ENCODE measurements at places on chromosomes 11 and 22. TPM values are rescaled to one million over a fixed set of nuclear protein-coding genes. Genes with fewer than 3 reads are reported as not detected.

Gene PTPRCAP
- total RNA-seq = 301 TPM

Gene TMX2
- total RNA-seq = 43.6 TPM

GRCh38 chr11:108698844-108699642, 34.2 kb downstream of the DDX10 start:
- H3K4me1 ChIP-seq = no peaks in the 10 kb centered on the region
- peaks cover 19% of the 10 kb centered on the region for H3K36me3 ChIP-seq
- no peaks in the 10 kb centered on the region for H3K27me3 ChIP-seq
- no peak overlapping the region for H3K4me3 ChIP-seq

- H3K4me1 ChIP-seq = peaks cover 15% of the 10 kb centered on the region
- no peak for DNase-seq
- no peaks in the 10 kb centered on the region for H3K27me3 ChIP-seq
- H3K4me3 ChIP-seq = no peak overlapping the region
- H3K27ac ChIP-seq = no peak overlapping the region
Measured at GRCh38 chr22:38694049-38694448, 6.7 kb downstream of the JOSD1 start.

- H3K4me3 ChIP-seq = no peak overlapping the region
- H3K27ac ChIP-seq = no peak overlapping the region
- H3K36me3 ChIP-seq = no peaks in the 10 kb centered on the region
- no peaks in the 10 kb centered on the region for H3K4me1 ChIP-seq
- peaks cover 5% of the 10 kb centered on the region for H3K27me3 ChIP-seq
Measured at GRCh38 chr11:94315664-94316063, 11.3 kb downstream of the IZUMO1R start.

DNA sequence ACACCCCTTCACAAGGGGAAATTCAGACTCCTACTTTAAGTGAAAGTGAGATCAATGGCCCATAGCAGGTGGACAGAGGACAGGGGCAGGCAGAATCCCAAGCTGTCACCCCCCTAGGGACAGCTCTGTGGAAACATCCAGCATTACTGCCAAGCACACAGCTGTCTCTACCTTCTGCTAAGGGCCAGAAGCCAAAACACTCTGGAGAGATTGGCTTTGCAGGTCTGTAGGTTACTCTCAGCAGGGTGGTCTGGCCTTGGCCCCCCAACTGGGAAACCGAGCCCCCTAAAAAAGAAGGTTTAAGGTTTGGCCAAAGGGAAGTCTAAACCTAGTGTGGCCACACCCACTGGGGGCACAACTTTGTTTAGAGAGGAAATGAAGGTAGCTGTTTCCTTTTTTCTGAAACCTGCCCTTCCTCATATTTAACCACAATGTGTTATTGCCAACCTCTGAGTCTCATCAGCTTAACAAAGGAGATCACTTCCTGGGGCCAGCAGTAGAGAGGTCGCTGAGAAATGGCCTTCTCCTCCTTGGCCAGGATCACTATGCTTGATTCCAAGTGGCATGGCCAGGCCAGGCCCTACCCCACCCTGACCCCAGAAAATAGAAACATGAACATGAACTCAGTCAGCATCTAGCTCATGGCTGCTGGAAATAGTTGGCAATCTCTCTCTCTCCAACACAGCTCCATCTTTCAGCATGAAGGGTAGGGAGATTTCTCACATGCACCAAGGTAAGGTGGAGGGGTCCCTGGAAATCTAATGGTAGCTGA, 25.9 kb upstream of the SCARF2 start:
- H3K36me3 ChIP-seq = peaks cover 3% of the 10 kb centered on the region
- no peak overlapping the region for H3K4me3 ChIP-seq
